Endothelial cell of umbilical vein (primary cell): ENCODE measurements at places on chromosomes 6 and 20.

DNA sequence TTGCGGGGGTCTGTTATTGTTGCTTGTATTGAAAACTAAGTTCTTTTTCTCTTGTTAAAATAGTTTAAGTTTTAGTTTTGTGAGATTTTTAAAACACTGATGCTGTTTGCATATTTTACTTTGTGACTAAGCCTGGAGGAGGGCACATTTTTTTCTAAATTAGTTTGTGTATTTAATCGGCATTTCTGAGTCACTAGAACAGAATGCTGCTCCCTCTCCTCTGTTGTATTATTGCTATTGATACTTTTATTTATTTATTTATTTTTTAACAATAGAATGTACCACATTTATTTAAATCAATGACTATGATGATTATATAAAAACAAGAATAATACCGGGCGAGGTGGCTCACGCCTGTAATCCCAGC, 5.1 kb upstream of the FAM50B start:
- no peak for DNase-seq

DNA sequence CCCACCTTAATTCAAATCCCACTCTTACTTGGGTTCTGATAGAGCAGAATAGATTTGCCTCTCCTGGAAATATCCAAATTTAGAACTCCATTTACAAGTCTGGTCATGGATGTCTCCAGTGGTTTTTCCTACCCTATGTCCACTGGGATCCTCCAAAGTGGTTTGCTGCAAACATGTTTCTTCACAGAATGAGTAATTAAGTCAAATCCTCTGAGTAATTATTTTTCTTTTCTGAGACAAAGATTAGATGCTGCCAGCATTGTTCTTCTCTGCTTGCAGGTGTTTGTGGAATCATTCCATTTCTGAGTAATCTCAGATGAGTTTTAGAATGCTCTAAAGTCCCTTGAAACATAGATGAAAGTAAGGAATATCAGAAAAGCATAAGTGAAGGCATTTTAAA, 21.9 kb downstream of the DTD1 start:
- DNase-seq = peak; percentile 17

GRCh38 chr6:79377888-79378348, 143.4 kb upstream of the HMGN3 start:
- peak; percentile 93 for DNase-seq

DNA sequence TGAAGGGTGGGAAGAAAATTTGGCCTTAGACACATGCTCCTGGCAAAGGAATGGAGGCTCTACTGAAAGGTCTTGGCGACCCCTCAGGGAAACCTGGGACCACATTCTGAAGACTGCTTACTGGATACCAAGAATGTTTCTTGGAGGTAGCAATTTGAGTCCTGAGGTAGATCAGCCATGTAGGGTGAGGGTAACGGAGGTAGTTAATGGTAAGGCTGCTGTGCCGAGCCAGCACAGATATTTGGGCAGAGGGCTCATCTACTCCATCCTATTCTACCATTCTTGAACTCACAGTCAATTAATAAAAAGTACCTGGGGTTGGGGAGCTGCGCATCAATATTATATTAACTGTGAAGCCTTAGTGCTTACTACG, 401 bp upstream of the PHF3 start:
- DNase-seq = no peak

GRCh38 chr6:106961136-106961535, 13.4 kb downstream of the CD24 start:
- no peak for DNase-seq

- no peak for DNase-seq
Observed at GRCh38 chr6:144127097-144127496, 23.2 kb upstream of the STX11 start.

DNA sequence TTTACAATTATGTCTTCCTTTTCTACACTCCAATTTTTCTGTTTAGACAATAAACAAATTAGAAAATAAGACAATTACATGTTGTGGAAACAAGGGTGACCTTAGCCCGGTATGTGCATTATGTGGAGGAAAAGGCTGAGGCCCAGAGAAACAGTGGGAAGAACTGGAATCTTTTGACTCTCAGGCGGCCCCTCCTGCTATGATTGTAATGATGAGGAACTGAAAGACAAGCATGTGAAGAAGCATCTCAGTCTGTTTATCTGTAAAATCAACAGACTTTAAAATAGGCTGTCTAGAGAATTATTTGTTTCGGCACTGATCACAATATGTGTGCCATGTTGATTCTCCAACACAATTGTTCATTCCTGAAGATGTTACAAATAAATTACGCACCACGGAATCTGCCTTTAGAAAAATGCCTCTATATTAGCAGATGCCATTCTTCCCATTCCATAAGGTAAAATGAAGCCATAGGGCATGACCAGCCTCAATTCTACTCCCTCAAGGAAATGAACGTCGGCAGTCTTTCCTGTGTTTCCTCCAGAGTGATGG, 1201.6 kb upstream of the CITED2 start:
- DNase-seq = no peak

DNA sequence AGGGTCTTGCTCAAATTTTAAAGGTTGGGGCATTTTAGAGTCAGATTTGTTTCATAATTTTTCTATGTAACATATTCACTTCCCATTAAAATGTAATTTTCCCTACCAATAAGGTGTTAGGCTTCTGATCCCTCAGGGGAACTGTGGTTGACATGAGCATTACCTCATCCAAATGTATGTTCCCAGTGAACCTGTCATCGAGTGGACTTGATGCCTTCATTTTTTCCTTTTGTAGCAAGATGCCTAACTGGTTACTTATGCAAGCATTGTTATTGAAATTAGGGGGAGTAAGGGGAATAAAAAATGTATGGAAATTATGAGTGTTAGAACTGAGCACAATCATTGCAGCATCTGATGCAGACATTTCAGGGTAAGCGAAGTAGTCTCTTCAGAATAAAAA, 360.5 kb downstream of the BCKDHB start:
- no peak for DNase-seq

DNA sequence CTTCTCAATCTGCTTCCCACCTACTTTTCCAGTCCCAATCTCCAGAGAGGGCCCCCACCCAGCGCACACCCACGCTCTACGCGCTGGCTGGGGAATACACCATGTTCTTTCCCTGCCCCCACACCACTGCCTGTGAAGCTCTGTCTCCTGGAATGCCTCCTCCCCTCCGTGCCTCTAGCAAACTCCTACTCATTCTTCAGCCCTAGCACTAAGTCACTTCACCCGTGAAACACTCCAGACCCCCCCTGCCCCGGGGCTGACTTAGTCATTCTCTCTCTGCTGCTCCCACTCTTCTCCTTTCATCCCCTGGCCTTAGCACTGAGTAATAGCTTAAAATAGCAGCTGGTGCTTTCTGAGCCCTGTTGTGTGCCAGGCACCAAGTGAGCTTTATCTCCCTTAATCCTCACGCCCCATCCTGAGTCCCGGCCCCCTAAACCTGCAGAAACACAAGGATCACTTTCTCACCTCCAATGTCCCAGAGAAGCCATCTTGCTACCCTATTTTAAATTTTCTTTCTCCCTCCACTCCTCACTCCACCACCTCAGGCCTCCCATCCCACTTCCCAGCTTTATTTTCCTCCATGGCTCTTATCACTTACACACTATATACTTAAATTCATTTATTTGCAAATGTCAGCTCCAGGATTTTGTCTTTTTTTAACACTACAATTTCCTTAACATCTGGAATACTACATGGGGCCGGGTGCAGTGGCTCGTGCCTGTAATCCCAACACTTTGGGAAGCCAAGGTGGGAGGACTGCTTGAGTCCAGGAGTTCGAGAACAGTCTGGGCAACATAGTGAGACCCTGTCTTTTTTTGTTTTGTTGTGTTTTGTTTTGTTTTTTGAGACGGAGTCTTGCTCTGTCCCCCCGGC, 6.3 kb upstream of the PARD6B start:
- no peak for DNase-seq
